Right renal cortex interstitium (tissue), 3 donors: ENCODE measurements at places on chromosomes 2 and 18. TPM values are rescaled to one million over a fixed set of nuclear protein-coding genes. Genes with fewer than 3 reads are reported as not detected.

Gene NEB
- 15.8 TPM for polyA plus RNA-seq

GRCh38 chr2:64201151-64201550 is 56.9 kb upstream of the PELI1 start:
- no peak for DNase-seq

DNA sequence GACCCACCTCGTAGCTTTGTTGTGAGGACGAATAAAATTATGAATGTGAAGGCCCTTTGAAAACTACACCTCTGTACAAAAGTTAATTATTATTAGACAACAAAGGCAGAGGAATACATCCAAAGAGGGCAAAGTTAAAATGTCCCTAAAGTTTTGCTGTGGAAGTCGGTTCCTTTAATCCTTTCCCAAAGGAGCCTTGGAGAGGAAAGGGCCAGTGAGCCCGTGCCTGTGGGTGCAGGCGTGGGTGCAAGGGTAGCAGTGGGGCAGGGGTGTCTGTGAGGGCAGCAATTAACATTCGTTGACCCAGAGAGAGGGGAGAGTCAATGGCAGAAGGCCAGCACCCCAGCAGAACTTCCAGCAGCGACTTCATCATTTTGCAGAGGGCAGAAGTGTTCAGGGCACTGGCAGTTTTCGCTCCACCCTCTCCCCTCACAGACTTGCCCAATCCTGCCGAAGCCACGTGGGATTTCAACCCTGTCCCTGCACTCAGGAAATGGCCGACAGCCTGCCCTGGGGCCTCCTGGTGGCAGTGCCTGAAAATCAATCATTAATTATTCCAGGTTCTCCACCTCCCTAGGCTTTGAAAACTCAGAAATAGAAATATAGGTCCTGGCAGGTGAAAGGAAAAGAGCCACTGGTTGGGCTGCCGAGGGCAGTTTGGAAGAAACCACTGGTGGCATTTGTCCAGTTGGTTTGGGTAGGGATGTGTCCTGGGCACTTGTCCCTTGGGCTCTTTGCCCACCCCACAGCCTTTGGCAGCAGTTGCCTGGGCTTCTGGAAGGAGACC is 4.2 kb upstream of the PAX8 start:
- DNase-seq: no peak

- no peak for DNase-seq
Measured at GRCh38 chr18:67266246-67267237, 250.0 kb downstream of the DSEL start.

Gene COL6A3
- 227 TPM for polyA plus RNA-seq

Gene NPHP1
- polyA plus RNA-seq: 16.1 TPM

DNA sequence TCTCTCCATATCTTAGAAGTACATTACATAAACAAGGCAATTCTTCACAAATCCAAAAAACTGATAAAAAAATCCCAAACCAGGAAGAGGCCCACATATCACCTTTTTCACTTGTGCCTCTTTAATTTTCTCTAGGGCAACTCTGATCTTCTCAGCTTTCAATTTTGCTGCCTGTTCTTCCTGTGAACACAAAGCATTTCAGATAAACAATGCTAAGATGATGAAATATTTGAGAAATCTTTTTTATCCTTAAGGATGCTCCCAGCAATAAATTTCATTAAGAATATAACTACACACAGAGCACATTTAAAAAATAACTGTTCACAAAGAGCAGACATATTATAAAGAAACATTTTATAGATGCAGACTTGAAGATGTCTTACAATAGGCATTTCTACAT is 73.4 kb downstream of the RAPH1 start:
- DNase-seq: no peak

Gene ZNF804A
- polyA plus RNA-seq: 2.0 TPM

DNA sequence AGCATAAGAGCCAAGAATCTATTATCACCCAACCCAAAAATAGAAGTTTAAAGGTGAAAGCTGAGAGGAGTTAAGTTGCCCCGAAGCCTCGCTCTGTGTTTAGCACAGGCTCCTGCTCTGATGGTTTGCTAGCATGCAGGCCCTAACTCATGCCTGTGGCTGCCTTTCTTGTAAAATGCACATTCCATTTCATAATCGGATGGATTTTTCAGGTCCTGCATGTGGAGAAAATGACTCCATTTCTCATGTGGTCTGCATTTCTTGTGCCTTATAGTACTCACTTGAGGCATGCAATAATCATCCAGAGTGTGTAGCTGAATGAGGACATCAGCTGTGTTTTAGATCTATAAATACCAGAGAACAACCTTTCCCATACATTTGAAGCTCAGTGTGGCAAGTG is 381.8 kb downstream of the CPS1 start:
- DNase-seq: no peak

DNA sequence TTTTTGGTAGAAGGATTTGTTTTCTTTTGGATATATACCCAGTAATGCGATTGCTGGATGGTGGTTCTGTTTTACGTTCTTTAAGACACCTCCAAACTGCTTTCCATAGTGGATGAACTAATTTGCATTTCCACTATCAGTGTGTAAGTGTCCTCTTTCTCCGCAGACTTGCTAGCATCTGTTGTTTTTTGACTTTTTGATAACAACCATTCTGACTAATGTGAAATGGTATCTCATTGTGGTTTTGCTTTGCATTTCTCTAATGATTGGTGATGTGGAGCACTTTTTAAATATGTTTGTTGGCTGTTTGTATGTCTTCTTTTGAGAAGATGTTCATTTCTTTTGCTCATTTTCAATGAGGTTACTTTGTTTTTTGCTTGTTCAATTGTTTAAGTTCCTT is 260.9 kb upstream of the CWC22 start:
- no peak for DNase-seq

Gene TMEM182
- 7.7 TPM for polyA plus RNA-seq

Gene DSG2
- 56.1 TPM for polyA plus RNA-seq

- DNase-seq: no peak
Measured at GRCh38 chr18:69870736-69871135, 76.9 kb downstream of the CD226 start.

DNA sequence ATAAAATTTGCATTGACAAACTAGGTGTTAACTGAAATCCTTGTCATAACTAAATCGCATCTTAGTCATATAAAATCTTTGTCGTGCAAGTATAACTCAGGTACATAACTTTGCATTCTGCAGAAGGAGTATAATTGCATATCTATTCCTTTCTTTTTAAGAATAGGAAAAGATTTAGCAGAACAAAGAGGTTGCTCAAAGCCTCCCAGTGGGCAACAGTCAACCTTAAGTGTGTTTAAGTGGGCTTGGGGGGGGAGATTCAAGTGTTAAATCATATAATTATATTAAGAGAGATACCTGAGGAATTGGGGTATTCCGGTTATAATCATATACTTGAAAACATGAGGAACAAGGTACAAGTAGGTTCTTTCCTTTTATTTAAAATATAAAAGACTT is 913.3 kb downstream of the CPS1 start:
- no peak for DNase-seq

Gene CRYGD
- not detected for polyA plus RNA-seq

- no peak for DNase-seq
Measured at GRCh38 chr2:217995731-217996231, 7.0 kb downstream of the TNS1 start.

- DNase-seq: no peak
Measured at GRCh38 chr18:69580107-69580506, 179.4 kb downstream of the DOK6 start.

Gene SERPINB12
- 0.10 TPM for polyA plus RNA-seq

GRCh38 chr2:19119326-19120001 is 239.0 kb downstream of the OSR1 start:
- no peak for DNase-seq

DNA sequence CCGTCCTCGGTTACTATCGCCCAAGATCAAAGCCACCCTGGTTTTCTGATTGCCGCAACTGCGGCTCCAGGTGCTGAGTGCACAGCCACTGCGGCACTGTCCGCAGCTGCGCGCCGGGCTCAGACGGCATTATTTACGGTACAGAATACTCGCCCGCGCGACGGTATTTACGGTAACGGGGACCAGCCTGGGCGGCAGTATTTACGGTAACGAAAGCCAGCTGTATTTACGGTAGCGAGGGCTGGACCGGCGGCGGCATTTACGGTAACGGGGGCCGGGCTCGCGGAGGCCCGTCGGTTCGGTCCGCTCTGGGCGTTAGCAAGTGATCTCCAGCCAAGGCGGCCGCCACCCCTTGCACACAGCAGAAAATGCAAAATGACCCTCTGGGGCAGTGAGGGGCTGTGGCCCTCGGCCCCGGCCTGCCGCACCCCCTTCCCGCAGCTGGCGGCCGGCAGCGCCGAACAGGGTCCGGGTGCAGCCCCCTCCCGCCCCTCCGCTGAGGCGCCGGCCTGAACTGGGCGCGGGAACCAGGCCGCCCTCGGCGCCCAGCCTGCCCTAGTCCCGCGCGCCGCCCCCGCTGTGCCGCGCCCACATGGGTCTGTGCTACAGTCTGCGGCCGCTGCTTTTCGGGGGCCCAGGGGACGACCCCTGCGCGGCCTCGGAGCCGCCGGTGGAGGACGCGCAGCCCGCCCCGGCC is at the start of gene GNAL:
Gene GNAL (plus strand): TSS at position 293 of the 697 bp plus-strand sequence. CDS start 300 bp downstream, at position 593.
- peak; percentile 73 for DNase-seq

Gene LRRFIP1
- 97.6 TPM for polyA plus RNA-seq

DNA sequence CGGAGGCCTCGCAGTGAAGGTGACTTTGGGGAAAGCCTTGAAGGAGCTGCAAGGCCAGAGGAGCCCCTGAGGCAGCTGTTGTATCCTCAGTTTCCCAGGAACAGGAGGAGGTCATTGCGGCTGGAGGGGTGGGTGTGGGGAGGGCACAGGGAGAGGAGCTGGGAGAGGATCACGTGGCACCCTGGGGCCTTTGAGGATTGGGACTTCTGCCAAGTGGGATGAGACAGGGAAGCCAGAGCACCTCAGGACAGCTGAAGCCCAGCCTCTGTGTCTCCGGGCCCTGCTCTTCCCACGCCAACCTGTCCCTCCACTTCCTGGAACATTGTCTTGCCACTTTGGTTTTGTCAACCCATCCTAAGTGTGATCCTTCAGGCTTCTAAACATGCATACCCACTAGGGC is 19.4 kb upstream of the RRM2 start:
- DNase-seq: no peak

Gene EGR4
- not detected for polyA plus RNA-seq

Gene CARF
- polyA plus RNA-seq: 16.2 TPM

Gene QPCT
- polyA plus RNA-seq: 11.4 TPM

GRCh38 chr2:44286884-44287638 is 11.8 kb downstream of the SLC3A1 start:
- no peak for DNase-seq

Gene NCK2
- polyA plus RNA-seq: 64.8 TPM

Gene LYG2
- 0.33 TPM for polyA plus RNA-seq

DNA sequence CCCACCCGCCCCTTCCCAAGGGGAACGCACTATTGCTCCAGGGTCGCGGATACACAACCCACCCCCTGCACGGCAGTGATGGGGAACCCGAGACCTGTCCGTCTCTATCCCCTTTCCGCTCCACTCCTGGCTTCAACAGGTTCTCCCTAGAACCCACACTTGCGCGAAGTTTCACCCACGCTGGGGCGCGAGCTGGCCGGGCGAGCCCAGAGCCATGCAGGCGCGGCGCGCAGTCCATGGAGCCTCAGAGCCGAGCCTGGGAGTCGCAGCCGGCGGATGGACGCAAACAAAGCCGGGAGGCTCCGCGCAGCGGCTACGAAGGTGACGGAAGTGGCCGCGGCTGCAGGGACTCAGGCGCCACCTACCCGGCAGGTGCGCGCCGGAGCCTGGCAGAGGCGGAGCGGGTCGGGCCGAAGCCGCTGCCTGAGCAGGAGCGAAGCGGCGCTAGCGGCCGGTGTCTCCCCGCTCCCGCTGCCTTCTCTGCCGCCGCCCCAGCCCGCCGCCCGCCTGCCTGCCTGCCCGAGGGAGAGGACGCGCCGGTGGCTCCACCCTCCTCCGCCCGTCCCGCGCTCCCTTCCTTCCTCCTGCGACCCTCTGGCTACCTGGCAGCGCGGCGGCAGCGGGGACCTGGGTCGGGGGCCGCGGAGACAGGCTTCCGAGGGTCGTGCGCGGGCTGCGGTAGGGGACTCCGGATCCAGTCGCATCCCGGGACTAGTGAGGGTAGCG is 14.0 kb downstream of the ALPG start:
- DNase-seq: no peak

- no peak for DNase-seq
Measured at GRCh38 chr2:99737537-99737936, 247.7 kb upstream of the REV1 start.

- DNase-seq: no peak
Measured at GRCh38 chr18:68220458-68220857, 494.4 kb downstream of the TMX3 start.

- DNase-seq: no peak
Measured at GRCh38 chr2:173054466-173054865, 21.2 kb upstream of the MAP3K20 start.

GRCh38 chr2:182980652-182981051 is 57.6 kb downstream of the NCKAP1 start:
- DNase-seq: no peak

- no peak for DNase-seq
Measured at GRCh38 chr18:57743008-57743407, 60.1 kb downstream of the ATP8B1 start.

DNA sequence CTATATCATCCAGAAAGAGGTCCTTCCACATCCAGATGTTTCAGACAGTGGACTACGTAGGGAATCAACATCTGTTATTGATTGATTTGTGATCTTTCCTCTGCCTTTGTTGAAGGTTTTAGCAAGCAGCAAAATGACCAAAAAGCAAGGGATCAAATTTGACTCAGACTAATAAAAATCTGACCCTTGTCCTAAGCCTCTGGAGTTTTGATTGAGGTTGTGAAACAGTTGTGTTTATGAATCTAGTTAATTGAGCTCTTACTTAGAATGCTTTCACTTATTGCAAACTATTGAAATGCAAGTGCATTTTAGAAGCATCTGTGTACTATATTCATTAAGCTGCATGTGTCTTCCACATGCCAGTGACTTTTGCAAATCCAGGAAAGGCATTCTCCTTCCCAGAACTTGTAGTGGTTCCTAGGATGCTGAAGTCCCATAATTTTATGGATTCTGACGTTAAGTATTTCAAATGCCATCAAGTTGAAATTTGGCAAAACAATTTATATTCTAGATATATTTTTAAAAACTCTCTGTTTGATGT is 116.0 kb downstream of the MTX2 start:
- DNase-seq: no peak

DNA sequence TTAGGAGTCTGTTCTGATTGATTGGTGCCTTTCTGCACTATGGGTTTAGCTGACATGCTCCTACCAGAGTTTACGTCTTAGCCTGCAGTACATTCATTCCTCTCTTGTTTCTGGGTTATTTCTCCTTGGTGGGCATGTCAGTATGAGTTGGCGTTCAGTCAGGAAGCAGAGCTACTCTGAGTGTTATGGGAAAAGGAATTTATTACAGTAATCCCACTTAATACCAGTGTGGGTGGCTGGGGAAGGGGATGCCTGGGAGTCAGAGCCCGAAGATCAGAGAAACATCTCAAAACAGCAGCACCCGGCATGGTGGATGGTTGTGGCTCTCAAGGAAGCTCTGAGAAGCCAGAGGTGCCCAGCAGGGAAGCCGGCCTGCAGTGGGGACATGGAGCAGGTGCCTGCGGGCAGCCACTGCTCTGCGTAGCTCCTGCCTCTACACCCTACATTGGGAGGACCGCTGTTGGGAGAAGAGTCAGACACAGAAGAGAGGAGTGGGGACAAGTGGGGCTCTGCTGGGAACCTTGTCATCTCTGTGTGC is 48.9 kb downstream of the RAB31 start:
- DNase-seq: no peak

GRCh38 chr2:199955007-199955338 is 318 bp downstream of the TYW5 start:
- no peak for DNase-seq

Gene CD8B
- polyA plus RNA-seq: 0.74 TPM

- DNase-seq: no peak
Measured at GRCh38 chr18:8602040-8602439, 7.2 kb upstream of the RAB12 start.
